Stimulated activated CD8-positive, alpha-beta memory T cell treated with anti-CD3 and anti-CD28 coated beads, Interleukin-4, amount 100 ng/mL, for 4 hours (primary cell): ENCODE measurements at places on chromosomes 3 and 15.

DNA sequence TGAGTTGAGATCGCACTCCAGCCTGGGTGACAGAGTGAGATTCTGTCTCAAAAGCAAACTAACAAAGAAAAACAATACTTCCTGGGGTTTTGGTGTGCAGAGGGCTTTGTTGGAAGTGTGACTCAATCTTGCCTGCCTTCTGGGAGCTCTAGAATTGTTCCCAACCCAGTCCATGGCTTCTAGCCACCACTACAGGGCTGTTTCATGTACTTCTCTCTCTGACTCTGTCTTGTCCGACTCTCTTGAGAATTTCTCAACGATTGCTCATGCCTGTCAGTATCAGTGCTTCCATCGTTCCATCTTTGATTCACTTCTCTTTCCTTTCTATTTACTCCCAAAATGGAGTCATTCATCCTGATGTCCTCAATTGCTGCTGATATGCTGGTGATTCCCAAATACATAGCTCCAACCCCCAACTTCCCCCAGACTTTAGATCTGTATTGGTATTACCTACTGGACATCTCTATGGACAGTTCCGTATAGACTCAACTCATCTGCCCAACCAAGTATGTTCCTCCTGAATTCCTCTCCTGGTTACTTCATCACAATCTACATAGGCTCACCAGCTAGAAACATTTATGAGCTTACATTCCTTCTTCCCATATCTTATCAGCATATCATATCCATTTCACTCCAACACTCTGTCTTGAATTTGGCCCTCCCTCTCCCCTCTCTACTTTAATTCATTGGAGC is 1.8 kb upstream of the AP2M1 start:
- DNase-seq = no peak

- peak; percentile 67 for DNase-seq
Measured at GRCh38 chr3:154120961-154121700, at the start of gene ARHGEF26. TSS of gene ARHGEF26 (plus strand) at chr3:154121390. CDS start at chr3:154121993, 603 bp downstream.

DNA sequence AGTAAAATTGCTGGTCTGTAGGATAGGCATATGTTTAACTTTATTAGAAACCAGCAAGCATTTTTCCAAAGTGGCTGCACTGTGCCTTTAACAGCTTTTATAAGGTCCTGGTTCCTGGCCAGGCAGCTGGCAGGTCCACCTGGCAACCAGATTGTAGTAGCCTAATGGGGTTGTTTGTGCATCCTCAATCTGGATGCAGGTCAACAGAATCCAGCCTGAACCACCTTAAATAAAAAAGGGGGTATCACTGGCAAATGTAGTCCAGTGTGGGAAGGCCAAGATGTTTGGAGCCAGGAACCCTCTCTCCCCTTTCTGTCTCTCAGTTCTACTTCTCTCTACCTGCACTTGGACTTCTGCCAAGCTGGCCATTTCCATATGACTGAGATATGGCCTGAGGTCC is 200.3 kb downstream of the ZNF621 start:
- DNase-seq = no peak

GRCh38 chr3:101026881-101027280 is 33.7 kb upstream of the ABI3BP start:
- no peak for DNase-seq

DNA sequence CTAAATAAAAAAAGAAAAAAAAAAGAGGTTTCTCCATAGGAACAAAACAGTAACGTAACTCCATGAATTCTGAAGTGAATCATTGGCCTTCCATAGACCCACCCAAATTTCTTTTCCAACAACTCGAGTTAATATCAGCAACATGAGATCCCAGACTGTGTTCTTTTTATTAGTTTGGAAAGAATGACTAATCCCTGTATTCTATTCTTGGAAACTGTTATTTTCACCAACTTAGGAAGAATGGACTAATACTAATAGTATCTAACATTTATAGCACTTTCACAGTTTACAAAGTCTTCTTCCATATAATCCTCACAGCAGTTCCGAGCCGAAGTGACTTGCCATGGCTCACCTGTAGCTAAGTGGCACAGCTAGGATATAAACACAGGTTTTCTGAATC is 72.7 kb upstream of the SLC4A7 start:
- DNase-seq = no peak

DNA sequence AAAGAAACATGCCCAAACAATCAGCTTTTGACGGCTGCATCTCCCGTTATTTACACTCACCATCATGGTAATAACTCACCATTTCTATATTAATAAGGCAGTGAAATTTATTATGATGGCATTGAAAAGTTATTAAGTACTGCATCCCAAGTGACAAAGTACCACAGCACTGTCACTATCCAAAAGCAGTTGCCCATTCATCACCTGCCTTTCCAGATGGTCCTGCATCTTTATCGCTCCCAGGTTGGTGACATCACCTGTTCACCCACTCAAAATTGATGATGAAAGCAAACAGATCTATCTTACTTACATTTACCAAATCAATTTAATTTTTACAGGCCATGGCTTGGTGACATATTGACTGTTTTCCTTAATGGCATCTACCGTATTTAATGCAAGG is 299.0 kb downstream of the MECOM start:
- no peak for DNase-seq

GRCh38 chr3:194447161-194447560 is 39.6 kb downstream of the ATP13A3 start:
- no peak for DNase-seq

DNA sequence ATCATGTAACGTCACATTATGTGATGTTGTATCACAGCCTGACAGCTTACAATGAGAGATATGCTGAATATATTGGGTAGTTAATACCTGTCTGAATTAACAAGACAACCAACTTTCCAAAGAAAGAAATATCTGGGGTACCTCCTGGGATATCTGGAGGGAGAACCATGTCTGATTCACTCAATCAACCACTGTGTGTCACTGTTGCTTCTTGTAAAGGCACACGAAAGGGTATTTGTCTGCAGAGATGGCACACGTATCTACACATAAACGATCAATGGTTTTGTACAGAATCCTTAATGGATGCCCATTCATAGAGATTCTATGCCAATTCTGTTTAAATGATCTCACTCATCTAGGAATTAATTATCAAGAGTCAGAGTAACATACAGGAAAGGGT is 252.1 kb upstream of the TMCO5A start:
- no peak for DNase-seq

- DNase-seq = no peak
Measured at GRCh38 chr15:69237718-69238117, 61.0 kb upstream of the PAQR5 start.
